ENCODE measurements at places on chromosomes 4 and X.

- no peak for DNase-seq
Measured at GRCh38 chr4:62366939-62367338, 1166.8 kb downstream of the ADGRL3 start.

DNA sequence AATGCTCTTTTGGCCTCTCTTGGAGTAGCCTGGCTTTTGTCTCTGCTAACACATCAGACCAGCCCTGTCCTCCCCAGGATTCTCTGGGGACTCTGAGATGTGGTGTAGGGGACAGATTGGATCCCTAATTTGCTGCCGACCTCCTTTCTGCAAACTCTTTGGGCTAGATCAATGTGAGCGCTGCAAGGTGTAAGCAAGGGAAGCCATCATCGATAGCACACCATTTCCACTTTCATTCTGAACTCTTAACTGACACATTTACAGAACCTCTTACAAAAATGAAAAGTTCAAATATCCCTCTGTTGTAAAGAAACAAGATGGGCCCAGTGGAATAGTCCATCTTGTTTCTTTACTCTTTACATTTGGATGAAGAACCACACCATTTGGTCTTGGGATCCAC lies 46.6 kb downstream of the PGRMC2 start:
- DNase-seq = no peak

- DNase-seq = no peak
Measured at GRCh38 chr4:127383666-127384065, 249.1 kb upstream of the INTU start.

DNA sequence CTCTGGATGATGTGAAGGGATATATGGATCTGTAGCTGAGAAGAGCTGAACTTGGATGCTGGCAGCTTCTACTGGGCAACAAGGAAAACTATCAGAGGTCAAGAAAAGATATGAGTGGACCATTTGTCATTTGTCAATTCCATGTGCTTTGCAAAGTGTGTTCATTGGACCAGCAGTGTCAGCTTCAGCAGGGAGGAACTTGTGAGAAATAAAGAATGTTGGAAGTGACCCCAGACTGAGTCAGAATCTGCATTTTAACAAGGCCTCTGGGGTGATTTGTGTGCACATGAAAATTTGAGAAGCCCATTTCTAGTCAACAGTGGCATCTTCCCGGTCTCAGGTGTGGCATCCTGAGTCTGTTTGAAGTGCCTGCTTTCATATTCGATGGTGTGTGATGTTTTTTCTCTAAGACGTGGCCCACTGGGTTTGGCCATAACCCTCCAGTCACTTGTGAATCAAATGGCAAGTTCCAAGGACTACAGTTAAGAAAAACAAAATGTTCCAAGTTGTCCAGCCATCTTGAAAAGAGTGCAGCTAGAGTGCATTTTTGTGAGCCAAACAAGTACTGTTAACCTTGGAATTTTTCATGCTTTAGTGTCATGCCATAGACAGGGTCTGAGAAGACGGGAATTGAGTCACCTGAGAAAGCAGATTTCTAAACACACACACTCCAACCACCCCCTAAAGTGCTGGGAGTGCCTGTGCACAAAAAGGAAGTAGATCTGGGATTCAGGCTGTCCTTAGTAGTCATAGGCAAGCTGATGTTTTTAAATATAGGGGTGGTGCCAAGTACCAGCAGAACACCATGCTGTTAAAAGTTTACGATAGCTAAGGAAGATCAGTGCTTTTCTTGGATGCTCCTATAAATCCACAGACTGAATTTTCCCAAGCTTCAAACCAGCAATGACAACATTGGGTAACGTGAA lies 26.4 kb downstream of the GPM6B start:
- DNase-seq = no peak

- no peak for DNase-seq
Measured at GRCh38 chrX:56281789-56282188, 49.6 kb downstream of the KLF8 start.

DNA sequence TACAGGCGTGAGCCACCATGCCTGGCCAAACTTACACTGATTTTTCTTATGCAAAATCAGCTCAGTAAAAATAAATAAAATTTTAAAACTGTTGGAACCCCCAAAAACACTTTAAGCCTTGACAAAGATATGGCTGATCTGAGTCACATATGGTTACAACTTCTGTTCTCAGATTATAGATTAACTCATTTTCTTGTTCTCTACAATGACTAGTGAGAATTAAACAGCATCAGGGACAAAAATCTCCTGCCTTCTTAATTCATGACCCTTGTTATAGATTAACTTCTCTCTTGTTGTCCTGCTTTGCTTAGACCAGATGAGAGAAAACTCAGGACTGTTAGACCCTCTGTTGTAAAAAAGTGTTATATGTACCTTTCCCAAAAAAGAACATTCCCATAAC lies 24.2 kb upstream of the EXOC1L start:
- no peak for DNase-seq

GRCh38 chr4:147760176-147760575 lies 28.3 kb downstream of the ARHGAP10 start:
- no peak for DNase-seq

- no peak for DNase-seq
Measured at GRCh38 chr4:52711834-52712250, 39.4 kb downstream of the ERVMER34-1 start.

DNA sequence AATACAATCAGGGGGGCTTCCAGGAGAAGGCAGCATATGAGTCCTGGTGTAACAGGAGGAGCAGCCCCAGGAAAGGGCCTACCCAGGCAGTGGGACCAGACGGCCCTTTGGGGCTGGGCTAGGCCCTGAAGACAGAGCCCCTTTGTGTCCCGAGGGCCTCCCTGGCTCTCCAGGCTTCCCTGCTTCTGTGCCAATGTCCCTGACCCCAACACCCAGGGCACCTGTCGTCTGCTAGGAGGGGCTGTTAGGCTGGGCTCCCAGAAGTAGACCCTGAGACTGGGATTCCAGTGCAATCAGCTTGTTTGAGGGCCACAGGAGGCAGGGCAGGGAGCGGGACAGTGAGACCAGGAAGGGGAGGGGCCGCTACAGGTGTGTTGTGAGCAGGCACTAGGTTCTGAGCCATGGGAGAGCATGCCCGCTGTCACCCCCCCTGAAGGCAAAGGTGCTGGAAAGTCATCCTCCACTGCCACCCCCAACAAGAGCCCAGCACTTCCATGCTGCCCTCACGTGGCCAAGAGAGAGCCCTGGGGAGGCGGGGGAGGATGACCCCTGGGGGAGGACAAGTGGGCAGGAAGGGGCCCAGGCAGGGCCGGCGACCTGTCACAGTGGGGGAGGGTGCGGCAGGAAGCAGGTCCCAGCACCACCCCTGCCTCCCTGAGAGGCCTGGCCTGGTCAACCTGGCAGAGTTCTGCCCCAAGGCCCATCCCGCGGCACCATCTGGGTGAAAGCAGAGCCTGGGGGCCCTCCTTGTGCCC lies 64.8 kb downstream of the ADRA2C start:
- no peak for DNase-seq

- no peak for DNase-seq
Measured at GRCh38 chr4:134126955-134127354, 74.6 kb downstream of the PABPC4L start.
